Activated T-cell treated with anti-CD3 and anti-CD28 coated beads, Interleukin-2, amount 50 U/mL, for 72 hours (primary cell): ENCODE measurements at places on chromosomes 1 and 21.

- DNase-seq: peak; percentile 38
Measured at GRCh38 chr1:54052431-54052933, 522 bp downstream of the TMEM59 start.

- DNase-seq: no peak
Measured at GRCh38 chr1:229226796-229227195, 44.1 kb upstream of the RAB4A start.

DNA sequence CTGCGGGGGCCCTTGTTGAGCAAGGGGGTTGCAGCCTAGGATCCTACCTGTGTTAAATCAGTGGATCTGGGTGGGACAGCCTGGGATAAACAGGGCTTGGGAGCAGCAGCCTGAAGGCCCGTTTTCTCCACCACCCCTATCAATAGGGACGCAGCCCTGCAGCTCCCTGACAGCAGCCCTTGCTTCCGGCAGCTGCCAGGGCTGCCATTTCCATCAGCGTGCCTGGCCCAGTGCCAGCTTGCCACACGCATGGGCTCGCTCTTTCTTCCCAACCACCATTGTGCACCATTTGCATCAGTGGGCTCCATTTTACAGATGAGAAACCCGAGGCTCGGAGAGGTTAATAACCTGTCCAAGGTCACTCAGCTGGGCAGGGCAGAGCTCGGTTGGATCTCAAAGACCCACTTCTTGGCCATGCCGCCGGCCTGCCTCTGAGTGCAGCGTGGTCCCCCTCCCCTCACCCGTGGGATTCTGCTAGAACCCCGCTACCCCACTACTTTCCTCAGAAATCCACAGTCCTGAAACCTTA lies 3.8 kb downstream of the WNT4 start:
- DNase-seq: no peak

DNA sequence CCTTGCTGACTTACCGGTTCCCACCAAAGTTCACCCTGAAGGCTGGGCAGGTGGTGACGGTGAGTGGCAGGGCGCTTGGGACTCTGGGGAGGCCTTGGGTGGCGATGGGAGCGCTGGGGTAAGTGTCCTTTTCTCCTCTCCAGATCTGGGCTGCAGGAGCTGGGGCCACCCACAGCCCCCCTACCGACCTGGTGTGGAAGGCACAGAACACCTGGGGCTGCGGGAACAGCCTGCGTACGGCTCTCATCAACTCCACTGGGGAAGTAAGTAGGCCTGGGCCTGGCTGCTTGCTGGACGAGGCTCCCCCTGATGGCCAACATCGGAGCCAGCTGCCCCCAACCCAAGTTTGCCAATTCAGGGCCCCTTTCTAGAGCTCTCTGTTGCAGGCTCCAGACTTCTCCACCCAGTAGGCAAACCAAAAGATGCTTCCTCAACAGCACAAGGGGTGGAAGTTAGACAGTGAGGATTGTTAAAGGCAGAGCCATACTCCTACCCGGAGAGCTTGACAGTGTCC lies 16.4 kb upstream of the SEMA4A start:
- no peak for DNase-seq

DNA sequence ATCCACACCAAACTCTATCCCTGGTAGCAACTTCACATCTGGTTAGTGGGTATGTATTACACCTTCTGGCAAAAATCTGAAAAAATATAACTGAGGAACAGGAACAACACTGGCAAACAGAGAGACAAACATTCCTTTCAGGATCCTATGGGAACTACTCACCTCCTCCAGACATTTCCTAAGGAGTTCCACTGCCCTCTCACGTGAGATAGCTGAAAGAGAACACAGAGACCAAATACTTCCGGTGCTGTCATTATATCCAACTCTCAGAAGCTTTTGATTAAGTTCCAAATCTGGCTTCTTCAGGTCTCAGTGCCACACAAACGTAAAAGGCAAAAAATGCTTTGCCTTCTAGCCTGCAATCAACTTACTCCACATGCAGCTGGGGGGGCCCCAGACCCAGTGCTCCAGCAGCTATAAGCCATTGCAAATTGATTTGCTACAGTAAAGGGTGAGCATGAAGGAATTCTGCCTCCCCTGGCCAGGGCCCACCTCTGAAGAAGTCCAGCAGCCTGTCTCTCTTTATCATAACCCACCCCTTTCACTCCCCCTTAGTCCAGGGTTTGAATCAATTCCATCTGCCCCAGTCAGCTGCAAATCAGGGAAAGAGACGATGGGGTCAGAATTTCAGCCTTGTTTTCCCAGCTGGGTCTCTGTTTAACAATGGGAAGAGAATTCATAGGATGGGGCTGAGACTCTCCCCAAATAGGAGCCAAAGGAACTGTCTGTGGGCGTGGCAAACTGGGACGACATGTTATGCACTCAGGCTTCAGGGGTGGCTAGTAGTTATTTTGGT lies 32.2 kb downstream of the TFAP2E start:
- no peak for DNase-seq

- DNase-seq: no peak
Measured at GRCh38 chr1:184598403-184599193, 156.1 kb downstream of the EDEM3 start.

DNA sequence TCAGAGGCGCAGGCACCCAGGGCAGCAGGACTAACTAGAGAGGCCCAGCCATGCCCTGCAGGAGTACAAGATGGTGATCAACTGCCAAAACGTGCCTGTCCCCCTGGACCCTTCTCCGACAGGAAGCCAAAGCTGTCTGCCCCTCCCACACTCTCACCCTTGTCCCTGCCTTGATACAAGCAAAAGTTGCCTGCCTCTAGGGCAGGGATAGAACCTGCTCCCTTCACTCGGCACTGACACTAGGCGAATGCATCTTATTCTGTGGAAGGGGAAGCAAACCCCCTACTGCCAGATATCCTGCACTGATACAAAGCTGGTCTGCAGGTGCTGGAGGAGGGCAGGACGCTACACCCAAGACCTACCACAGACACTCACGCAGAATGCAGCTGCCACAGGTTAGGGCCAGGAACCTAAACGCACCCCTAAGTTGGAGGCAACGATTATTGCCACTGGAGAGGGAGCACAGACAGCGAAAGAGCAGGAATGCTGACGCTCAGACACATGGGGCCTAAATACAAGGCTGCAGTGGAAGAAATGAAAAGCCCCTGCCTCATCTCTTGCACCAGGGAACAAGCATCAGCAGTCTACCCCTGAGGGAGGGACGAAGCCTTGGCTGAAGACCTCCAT lies 3.7 kb downstream of the TARBP1 start:
- DNase-seq: no peak

DNA sequence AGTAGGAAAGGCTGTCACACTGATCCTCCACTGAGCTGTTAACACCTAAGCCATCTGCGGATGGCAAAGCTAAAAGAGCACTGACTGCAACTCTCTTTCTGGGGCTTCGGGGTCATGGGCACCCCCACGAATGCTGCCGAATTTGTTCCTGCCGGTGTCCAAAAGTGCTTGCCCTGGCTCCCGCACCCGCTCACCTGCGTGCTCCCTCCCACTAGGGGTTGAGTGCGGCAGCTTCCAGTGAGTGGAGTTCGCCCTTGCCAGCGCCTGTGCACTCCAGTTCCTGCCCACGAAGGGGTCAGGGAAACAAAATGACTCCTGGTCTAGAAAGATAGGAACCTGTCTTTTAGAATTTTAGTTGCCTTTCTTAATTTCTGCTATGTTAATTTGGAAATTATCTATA lies 78.7 kb downstream of the IFI44 start:
- DNase-seq: no peak

GRCh38 chr1:11967028-11967547 lies 13.2 kb upstream of the MFN2 start:
- DNase-seq: no peak

GRCh38 chr1:17952506-17952905 lies 155.1 kb upstream of the IGSF21 start:
- DNase-seq: no peak

DNA sequence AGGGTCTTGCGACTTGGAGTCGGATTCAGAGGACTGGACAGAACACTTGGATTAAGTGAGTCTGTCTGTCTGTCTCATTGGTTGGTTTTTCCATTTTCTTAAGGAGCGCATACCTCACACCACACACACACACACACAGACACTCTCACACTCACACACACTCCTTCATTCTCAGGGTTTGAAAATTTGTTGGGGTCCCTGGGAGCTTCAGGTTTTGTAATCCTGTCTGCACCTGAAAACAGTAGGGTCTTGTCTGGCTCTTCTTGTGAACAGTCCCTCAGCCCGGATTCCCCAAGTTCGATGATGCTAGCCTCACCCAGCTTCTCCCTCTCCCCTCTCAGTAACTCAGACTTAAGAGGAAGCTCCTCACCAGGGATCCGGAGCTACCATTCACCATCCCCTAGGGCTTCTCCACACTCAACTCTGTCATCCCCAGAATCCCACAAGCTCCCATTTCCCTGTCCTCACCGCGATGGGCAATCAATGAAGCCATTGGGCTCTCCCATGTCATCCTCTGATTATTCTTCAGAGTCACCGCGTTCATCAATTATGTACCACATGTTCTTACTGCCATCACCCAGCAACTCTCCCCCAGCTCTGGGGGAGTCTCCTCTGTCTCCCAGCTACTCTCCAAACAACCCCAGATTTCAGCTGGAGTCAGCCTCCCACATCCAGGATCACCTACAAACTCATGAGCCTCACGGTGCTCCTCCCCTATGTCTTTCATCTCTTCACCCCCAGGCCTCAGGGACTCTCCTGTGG lies 1530.9 kb upstream of the TPTE start:
- DNase-seq: no peak

DNA sequence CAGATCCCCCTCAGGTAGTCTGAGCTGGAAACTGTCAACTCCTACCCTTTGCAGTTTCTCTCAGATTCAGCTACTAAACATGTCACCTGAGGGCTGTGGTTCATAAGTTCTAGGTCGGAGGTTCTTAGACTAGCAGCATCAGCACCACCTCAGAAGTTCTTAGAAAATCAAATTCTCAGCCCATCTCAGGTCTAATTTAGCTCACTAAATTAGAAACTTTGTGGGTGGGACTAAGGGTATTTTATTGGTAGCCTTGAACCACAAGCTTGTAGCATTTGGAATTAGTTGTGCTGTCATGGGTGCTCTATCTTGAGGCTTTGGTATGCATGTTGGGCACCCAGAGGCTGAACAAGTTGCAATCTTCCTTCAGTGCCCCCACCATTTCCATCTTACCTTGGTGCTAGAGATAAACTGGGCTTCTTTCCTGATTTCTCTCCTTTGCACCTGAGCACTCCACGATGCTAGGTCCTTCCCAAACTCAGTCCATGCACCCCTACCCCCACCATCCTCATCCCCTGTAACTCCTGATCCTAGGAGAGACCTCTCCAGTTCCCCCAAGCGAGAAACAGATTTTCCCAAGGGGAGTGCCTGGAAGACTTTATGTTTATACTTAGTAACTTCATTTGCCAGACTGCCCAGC lies 54.2 kb downstream of the S1PR1 start:
- DNase-seq: peak; percentile 52

DNA sequence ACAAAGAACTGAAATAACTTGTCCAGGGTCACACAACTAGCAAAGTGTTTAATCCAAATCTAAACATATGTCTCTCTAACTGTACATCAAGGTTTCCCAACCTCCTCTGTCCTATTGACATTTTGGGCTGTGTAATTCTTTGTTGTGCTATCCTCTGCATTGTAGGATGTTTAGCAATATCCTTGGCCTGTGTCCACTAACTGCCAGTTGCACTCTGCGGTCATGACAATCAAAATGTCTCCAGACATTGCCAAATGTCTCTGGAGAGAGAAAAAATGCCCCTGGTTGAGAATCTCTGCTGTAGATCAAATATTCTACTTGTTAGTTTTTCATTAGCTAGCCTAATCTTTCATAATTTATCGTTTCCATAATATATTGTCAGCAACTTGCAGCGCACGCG lies 353.4 kb upstream of the NEGR1 start:
- no peak for DNase-seq

GRCh38 chr1:167510244-167510643 lies 8.1 kb downstream of the CD247 start:
- DNase-seq: no peak

GRCh38 chr1:154807048-154807591 lies 63.0 kb downstream of the KCNN3 start:
- no peak for DNase-seq

GRCh38 chr1:1539310-1540089 lies 924 bp downstream of the TMEM240 start:
- no peak for DNase-seq

- no peak for DNase-seq
Measured at GRCh38 chr1:214523124-214523824, 28.1 kb downstream of the PTPN14 start.

- no peak for DNase-seq
Measured at GRCh38 chr1:25924454-25924853, 18.2 kb upstream of the STMN1 start.

GRCh38 chr1:151992303-151993083 lies 1.2 kb downstream of the S100A10 start:
- DNase-seq: peak; percentile 31

GRCh38 chr1:175978476-175978875 lies 228.6 kb downstream of the COP1 start:
- no peak for DNase-seq

GRCh38 chr1:64246294-64246917 lies 43.0 kb downstream of the UBE2U start:
- DNase-seq: no peak

DNA sequence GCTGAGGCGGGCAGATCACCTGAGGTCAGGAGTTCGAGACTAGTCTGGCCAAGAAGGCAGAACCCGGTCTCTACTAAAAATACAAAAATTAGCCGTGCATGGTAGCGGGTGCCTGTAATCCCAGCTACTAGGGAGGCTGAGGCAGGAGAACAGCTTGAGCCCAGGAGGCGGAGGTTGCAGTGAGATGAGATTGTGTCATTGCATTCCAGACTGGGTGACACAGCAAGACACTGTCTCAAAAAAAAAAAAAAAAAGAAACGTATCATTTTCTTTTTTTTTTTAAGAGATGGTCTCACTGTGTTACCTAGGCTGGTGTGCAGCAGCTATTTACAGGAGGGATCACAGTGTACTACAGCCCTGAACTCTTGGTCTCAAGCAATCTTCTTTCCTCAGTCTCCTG lies 47.3 kb downstream of the ITGB3BP start:
- DNase-seq: no peak

GRCh38 chr1:9589144-9589718 lies 520 bp downstream of the TMEM201 start:
- peak; percentile 55 for DNase-seq

- no peak for DNase-seq
Measured at GRCh38 chr1:199460933-199461332, 566.6 kb upstream of the NR5A2 start.

- no peak for DNase-seq
Measured at GRCh38 chr1:187956975-187957374, 1128.2 kb downstream of the PLA2G4A start.

GRCh38 chr1:151570819-151571218 lies 30.7 kb downstream of the TUFT1 start:
- DNase-seq: no peak

- DNase-seq: peak; percentile 8
Measured at GRCh38 chr1:17485281-17485680, 45.8 kb upstream of the RCC2 start.

GRCh38 chr1:11908095-11908675 lies 18.0 kb downstream of the KIAA2013 start:
- DNase-seq: peak; percentile 61

DNA sequence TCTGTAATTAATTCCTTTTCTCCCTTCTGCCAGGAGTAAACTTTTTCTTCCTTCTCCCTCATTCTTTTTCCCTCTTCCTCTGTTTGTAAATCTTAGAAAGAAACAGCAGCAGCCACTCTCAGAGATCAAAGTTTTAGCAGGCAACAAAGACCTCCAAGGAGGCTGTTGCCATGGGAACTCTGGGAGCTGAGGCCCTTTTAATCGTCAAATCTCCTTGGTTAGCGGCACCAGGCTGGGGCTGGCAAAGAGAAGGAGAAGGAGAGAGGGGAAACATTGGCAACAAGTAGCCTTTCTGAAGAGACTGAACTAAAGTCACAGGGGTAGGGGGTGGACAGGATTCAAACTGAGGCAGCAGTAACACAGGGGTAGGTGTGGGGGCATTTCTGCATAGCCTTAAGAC lies 25.2 kb downstream of the ILDR2 start:
- no peak for DNase-seq
